Large intestine (tissue), 12 donors: ENCODE measurements at places on chromosomes 11 and 22. TPM values are rescaled to one million over a fixed set of nuclear protein-coding genes. Genes with fewer than 3 reads are reported as not detected.

DNA sequence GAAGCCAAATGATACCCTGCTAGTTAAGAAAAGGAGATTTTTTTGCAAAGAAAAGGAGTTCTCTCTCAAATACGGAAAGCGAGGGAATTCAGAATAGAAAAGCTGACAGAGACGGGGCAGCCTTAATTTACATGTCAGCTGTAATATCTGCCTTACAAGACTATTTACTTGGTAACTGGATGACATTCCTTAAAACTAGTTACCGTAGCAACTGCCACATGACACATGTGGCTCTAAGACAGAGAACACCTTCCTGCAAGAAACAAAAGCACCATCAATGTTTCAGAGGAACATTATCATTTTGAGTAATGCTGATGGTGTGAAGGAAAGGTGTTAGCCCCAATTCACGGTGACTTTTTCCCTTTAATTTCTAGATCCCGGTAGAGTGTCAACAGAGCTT is 222.1 kb downstream of the LRRC4C start:
- no peaks in the 10 kb centered on the region for H3K36me3 ChIP-seq
- H3K27ac ChIP-seq, result no peak overlapping the region
- DNase-seq, result no peak

DNA sequence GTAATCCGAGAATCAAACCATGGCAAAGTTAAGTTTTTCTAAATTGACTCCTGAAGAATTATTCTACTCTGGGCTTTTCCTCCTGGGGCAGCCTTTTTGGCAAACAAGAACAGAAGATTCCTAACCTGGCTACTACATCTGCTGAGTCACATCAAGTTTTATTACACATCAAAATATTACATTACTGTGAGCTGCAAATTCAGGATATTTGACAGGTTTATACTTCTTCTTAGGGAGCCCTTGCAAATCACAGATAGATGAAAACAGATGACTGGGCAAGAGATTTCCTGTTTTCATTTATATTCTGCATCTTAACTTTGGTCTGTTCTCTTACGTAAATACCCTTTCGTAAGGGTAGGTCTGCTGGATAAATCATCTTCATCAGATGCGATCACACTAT is 23.6 kb downstream of the XRRA1 start:
- H3K27ac ChIP-seq, result no peak overlapping the region
- peaks cover 43% of the 10 kb centered on the region for H3K36me3 ChIP-seq
- no peaks in the 10 kb centered on the region for H3K27me3 ChIP-seq
- DNase-seq, result no peak
- no peaks in the 10 kb centered on the region for H3K4me1 ChIP-seq

DNA sequence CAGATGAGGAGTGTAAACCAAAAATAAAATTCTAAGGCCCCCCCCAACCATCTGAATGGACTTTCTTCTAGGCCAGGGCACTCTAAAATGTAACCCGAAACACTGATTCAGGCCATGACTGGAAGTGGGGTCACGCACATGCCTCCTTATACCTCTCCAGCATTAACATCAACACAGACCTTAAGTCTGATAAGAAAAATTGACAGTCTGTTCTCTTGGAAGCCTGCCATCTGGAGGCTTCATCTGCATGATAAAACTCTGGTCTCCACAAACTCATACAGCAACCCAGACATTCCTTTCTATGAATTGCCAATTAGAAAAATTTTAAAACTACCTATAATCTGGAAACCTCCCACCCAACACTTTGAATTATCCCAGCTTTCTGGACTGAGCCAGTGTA is 3.9 kb upstream of the SERGEF start:
- DNase-seq, result no peak
- H3K27me3 ChIP-seq, result peaks cover 5% of the 10 kb centered on the region
- no peaks in the 10 kb centered on the region for H3K36me3 ChIP-seq
- H3K27ac ChIP-seq, result no peak overlapping the region

Gene MTFP1
- 9.9 TPM for polyA plus RNA-seq

GRCh38 chr11:3894128-3894731 is 38.8 kb downstream of the STIM1 start:
- H3K4me3 ChIP-seq, result no peak overlapping the region
- H3K27ac ChIP-seq, result no peak overlapping the region
- no peak for DNase-seq
- no peaks in the 10 kb centered on the region for H3K36me3 ChIP-seq

- no peak for DNase-seq
- H3K27ac ChIP-seq, result no peak overlapping the region
- no peaks in the 10 kb centered on the region for H3K4me1 ChIP-seq
Measured at GRCh38 chr11:35261197-35261596, 122.2 kb downstream of the CD44 start.

DNA sequence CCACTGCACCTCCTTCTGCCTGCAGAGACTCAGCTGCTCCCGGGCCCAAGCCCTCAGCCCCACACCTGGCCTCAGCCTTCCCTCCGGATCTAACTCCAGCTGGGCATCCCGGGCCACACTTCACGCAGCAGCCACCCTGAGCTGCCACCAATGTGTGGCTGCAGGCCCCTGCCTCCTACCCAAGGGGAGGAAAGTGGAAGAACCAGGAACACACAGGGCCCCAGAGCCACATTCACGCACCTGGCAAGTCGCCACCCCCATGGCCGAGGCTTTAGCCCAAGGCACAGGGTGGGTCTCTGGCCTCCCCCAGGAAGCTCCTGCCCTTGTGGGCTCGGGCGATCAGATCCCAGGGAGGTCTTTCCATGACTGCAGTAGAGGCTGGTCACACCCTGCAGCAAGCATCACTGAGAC is 345.6 kb downstream of the CTTN start:
- no peaks in the 10 kb centered on the region for H3K36me3 ChIP-seq
- no peak for DNase-seq
- H3K27ac ChIP-seq, result no peak overlapping the region
- H3K4me3 ChIP-seq, result no peak overlapping the region
- H3K4me1 ChIP-seq, result peaks cover 6% of the 10 kb centered on the region

- no peak overlapping the region for H3K27ac ChIP-seq
- no peak for DNase-seq
- no peak overlapping the region for H3K4me3 ChIP-seq
- no peaks in the 10 kb centered on the region for H3K4me1 ChIP-seq
- H3K36me3 ChIP-seq, result no peaks in the 10 kb centered on the region
- H3K27me3 ChIP-seq, result no peaks in the 10 kb centered on the region
Measured at GRCh38 chr11:97722065-97722464, 1298.7 kb upstream of the CNTN5 start.

DNA sequence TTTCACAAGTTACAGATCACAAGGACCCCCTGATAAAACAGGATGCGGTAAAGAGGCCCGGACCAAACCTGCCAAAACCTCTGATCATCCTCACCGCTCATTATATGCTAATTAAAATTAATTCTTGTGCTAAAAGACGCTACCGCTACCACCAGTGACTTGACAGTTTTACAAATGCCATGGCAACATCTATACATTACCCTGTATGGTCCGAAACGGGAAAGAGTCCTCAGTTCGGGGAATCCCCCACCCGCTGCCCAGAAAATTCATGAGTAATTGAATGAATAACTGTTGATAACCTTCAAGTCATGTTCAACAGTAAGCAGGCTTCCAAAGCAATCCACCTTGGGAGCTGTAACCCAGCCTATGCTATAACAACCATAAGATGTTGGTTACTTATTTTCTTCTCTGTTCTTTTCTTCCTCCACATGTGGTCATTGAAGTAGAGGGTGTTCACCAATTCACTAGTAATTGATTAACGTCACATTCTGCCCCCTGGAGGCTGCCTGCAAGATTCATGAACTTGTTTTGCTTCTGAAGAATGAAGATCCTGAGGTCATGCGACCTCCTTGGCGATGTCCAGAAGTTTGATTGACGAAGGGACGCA is 20.6 kb downstream of the APOBEC3H start:
- no peak overlapping the region for H3K27ac ChIP-seq
- peak; percentile 59 for DNase-seq
- H3K4me1 ChIP-seq, result no peaks in the 10 kb centered on the region
- peaks cover 27% of the 10 kb centered on the region for H3K27me3 ChIP-seq
